ENCODE measurements at places on chromosomes 12 and 14.
A peak's percentile ranks its signal among the peaks of the same experiment; 100 is the strongest.

DNA sequence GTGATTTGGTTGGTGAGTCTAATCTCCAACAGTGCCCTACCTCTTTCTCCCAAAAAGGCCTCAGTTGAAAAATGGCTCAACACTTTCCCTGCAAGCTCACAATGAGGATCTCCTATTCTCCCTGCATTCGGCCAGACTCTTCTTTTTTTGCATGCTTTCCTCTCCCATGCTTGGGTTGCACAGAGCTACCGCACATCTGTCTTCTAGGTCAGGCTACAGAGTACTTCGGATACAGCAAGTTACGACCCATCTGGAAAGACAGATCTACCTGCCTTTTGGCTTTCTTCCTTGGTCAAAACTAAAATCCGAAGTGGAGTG lies 305 bp upstream of the SLC16A7 start:
- DNase-seq = no peak

- no peak for DNase-seq
Observed at GRCh38 chr12:94982456-94982855, 21.0 kb downstream of the NDUFA12 start.

DNA sequence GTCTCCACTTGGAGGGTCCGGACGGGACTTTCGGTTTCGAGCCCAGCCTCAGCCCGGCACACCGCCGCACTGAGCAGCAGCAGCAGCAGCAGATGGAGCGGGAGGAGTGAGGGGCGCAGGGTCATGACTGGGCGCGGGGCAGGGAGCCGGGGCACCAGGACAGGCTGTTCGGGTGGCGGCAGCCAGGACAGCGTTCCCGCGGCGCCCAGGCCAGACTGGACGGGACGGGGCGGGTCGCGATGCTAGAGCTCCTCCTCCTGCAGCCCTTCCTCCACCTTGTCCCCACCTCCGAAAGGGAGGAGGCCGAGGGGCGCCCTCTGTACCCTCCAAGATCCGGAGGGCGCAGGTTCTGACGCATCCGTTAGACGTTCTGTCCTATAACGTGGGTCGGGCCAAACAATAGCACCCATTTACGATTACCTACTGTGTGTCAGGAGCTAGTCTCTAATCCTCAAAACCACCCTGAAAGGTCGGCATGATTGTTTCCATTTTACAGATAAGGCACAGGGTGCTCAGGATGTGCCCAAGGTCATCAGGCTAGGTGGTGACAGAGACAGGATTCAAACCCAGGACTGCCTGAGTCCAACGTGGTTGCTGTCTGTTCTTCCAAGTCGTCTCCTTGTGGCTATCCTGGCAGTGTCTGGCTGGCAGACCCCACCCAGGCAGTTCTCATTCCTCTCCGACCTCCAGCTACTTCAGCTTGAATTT lies at the start of gene FKBP11:
FKBP11 (minus strand) TSS at position 189 of the 708 bp plus-strand sequence; CDS start at position 125, 64 bp downstream.
- DNase-seq = peak; percentile 74

- no peak for DNase-seq
Observed at GRCh38 chr14:77097006-77097699, 905 bp upstream of the CIPC start.

GRCh38 chr14:59332727-59333126 lies 132.5 kb downstream of the GPR135 start:
- no peak for DNase-seq

GRCh38 chr14:33693237-33693636 lies 257.6 kb downstream of the EGLN3 start:
- no peak for DNase-seq

DNA sequence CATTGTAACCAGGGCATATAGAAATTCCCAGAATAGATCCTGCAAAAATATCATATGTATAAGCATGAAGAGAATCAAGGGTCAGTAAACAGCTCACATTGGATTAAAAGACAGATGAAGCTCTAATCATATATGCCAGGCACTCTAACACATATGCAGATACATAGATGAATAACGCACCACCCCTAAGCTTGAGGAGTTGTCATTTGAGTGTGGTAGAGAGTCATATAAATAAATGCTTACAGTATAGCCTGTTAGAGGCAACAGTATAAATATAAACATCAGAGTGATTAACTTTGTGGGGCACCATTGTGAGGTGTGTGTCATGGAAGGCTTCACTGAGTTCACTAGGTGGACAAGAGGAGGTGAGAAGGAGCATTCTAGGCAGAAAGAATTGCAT lies 346.7 kb upstream of the PRICKLE1 start:
- no peak for DNase-seq

DNA sequence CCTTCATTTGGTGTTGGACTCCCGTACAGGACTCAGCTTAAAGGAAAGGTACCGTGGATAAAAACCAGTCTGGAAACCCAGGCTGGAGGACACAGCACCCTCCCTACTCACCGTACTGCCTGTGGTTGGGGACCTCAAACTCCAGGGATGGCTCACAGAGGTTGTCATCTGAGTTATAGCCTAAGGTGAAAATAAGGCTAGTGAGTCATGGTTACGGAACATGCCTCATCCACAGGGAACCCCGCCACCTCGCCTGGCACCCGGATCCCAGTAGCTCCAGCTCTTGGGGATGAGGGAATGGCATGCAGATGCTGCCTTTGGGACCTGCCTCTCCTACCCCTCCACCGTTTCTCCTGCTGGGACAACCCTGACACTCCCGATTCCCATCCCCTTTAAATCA lies 36.8 kb upstream of the GPR68 start:
- no peak for DNase-seq

GRCh38 chr12:79055926-79056674 lies 191.5 kb downstream of the SYT1 start:
- peak; percentile 13 for DNase-seq

GRCh38 chr12:47602325-47602724 lies 103.5 kb downstream of the RPAP3 start:
- DNase-seq = no peak

All from DMS53 (cell line).